ENCODE measurements at places on chromosomes 5 and 9. TPM values are rescaled to one million over a fixed set of nuclear protein-coding genes. Genes with fewer than 3 reads are reported as not detected.

DNA sequence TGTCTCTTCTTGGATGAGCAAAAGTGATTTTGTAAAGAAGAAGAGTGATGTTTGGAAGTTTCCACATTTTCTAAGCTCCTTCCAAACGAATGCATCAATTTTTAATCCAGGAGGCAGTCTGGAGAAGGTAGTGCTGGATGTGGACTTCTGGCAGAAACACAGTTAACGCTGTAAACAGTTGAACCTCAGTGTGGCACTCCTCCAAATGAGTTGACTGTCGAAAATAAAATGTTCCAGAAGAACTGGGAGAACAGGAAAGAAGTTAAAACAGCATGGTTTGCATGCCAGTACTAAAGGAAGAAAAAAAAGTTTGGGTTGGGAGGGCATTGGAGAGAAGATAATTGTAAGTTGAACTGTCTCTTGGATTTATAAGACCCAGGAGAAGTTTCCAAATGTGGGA, 6.5 kb downstream of the ZNF462 start:
- no peak for DNase-seq

DNA sequence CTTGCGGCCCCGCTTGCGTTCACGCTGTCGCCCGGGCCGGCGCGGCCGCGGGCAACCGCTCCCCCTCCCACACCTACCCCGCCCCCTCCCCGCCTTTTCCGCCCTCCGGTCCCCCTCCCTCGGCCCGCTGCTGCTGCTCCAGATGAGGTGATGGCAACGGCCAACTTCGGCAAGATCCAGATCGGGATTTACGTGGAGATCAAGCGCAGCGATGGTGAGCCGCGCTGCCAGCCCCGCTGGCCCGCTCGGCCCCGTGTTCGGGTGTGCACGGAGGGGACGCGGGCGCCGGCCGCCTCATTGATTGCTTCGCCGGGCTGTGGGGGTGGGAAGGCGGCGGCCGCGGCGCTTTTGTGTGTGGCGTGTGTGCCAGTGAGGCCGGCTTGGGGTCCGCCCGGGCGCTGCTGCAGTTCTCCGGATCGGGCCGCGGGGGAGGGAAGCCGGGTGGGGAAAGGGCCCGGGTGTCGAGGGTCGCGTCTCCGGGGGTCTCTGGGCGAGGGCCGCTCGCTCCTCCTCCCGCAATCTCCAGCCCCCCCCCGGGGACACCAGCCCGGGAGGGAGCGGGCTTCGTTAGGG, 403 bp downstream of the KIF2A start:
- DNase-seq = no peak

DNA sequence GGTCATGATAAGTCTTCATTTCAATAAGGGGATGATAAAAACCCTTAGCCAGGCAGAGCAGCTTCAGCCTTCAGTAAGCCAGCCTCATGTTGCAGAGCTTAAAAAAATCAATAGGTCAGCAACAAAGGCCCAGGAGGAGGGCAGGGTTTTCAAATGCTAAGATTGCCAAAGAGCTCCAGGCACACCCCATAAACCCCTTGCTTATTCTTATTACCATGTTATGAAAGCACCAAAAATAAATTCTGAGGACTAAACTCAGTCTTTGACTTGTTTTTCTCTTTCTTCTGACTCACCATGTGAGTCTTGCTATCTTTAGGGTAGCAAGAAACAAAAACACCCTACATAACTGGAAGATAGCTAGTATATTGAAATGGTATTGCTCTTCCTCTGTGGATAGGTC, 317.1 kb downstream of the KCTD16 start:
- DNase-seq = no peak

The SLC6A3 gene
- not detected for total RNA-seq

GRCh38 chr5:109660301-109660700, 29.4 kb upstream of the MAN2A1 start:
- DNase-seq = no peak

The HAND1 gene
- total RNA-seq = not detected

- DNase-seq = no peak
Observed at GRCh38 chr9:132787748-132788159, 90.3 kb downstream of the AK8 start.

DNA sequence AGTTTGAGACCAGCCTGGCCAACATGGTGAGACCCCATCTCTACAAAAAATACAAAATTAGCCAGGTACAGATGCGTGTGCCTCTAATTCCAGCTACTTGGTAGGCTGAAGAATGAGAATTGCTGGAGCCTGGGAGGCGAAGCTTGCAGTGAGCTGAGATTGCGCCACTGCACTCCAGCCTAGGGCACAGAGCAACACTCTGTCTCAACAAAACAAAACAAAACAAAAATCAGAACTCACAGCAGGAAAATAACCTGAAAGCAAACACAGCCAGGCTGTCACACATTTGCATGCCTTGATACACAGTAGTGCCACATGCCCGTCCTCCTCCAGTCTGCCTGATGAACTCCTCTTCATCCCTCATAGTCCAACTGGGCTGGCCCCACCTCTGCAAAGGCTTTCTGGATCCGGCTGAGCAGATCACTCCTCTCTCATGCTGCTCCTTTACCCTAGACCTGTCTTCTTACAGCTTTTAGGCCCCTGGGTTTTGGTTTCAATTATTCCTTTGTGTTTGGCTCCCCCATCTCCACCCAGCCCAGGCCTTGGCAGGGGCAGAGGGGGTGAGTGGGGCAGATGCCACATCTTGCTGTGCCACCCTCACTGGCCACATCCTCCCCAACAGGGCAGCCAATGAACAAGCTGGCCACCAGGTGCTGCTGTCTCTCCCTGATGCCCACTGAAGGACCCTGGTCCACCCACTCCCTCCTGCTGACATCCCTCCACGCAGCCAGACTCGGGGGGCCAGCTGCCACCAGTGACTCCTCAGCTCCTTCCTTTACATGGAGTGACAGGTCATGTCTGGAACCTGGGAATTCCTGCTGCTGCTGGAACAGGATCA, 62.0 kb upstream of the GGTA1 start:
- peak; percentile 52 for DNase-seq

The NMUR2 gene
- total RNA-seq = not detected

DNA sequence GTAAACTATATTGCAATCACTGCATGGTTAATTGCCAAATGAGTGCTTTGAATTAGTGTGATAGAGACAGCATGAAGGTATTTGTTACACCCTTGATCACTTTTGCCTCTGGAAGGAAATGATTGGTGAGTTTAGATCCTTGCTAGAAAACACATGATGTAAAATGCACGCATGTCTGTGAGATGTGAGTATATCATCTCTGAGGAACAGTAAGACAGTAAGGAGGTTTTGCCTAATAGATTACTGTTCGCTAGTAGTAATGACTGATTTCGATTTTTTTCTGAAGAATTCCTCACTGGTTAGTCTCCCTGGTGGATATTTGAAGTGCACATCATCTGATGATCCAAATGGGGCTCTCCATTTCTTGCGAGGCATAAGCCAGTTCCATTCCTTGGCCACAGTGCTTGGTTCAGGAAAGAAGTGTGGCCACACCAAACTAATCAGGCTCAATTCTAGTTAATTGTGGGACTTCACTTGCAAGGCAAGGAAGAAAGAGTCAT, 156.4 kb upstream of the ADRA1B start:
- DNase-seq = no peak

DNA sequence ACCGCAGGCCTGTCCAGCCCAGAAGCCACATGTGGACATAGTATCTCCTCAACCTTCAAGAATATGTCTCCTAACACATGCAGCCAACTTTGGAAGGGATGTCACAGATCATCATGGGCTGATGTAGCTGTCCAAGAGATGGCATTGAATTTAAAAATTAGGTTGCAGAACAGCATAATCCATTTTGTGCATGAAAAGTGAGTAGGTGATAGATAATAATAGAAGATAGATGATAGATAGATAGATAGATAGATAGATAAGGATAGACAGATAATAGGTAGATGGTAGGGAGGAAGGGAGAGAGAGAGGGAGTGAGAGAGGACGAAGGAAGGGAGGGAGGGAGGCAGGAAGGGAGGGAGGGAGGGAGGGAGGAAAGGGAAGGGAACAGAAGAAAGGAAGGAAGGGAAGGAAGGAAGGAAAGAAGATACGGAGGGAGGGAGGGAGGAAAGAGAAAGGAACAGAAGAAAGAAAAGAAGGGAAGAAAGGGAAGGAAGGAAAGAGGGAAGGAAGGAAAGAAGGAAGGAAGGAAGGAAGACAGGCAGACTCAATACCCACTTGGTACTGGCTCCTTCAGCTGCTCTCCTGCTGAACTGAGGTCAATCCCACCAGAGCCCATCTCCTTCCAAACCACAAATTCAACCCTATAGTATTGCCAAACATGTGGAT, 28.9 kb upstream of the ERGIC1 start:
- DNase-seq = no peak

- peak; percentile 8 for DNase-seq
Observed at GRCh38 chr5:153496835-153497234, 6.4 kb downstream of the GRIA1 start.
